ENCODE measurements at places on chromosomes 5 and 9. TPM values are rescaled to one million over a fixed set of nuclear protein-coding genes. Genes with fewer than 3 reads are reported as not detected.
A peak's percentile ranks its signal among the peaks of the same experiment; 100 is the strongest.

FBLL1 gene
- 2.4 TPM for total RNA-seq

GRCh38 chr5:128172102-128172501 is 88.5 kb downstream of the SLC12A2 start:
- no peaks in the 10 kb centered on the region for H3K27me3 ChIP-seq
- no peak overlapping the region for H3K4me3 ChIP-seq
- H3K27ac ChIP-seq, result no peak overlapping the region
- peaks cover 9% of the 10 kb centered on the region for H3K4me1 ChIP-seq
- peaks cover 7% of the 10 kb centered on the region for H3K36me3 ChIP-seq
- DNase-seq, result no peak

DNA sequence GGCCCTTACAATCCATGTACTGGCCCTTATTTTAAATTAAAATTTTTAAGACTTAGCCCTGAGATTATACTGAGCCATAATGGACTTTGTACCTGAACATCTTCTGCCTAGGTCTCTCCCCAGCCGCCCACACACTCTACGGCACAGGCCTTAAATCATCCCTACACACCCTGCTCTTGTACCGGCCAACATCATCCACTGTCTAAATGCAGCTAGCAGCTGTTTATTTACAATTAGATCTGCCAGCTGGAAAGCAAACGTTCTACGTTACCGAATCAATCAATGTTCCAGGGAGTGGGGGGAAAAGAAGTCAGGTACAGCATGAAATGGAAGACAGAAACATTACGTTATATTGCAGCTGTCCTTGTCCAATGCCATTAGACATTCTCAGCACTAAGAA is 88.4 kb upstream of the GRAMD2B start:
- H3K27me3 ChIP-seq, result no peaks in the 10 kb centered on the region
- H3K36me3 ChIP-seq, result no peaks in the 10 kb centered on the region
- H3K4me1 ChIP-seq, result peaks cover 22% of the 10 kb centered on the region

- H3K4me3 ChIP-seq, result no peak overlapping the region
- H3K27me3 ChIP-seq, result peaks cover 51% of the 10 kb centered on the region
- no peaks in the 10 kb centered on the region for H3K36me3 ChIP-seq
Observed at GRCh38 chr5:148459669-148460068, 75.9 kb downstream of the FBXO38 start.

ABO gene
- total RNA-seq, result not detected

- no peaks in the 10 kb centered on the region for H3K27me3 ChIP-seq
- no peak overlapping the region for H3K27ac ChIP-seq
- DNase-seq, result no peak
- no peak overlapping the region for H3K4me3 ChIP-seq
Observed at GRCh38 chr5:82613891-82614290, 335.7 kb upstream of the RPS23 start.

DNA sequence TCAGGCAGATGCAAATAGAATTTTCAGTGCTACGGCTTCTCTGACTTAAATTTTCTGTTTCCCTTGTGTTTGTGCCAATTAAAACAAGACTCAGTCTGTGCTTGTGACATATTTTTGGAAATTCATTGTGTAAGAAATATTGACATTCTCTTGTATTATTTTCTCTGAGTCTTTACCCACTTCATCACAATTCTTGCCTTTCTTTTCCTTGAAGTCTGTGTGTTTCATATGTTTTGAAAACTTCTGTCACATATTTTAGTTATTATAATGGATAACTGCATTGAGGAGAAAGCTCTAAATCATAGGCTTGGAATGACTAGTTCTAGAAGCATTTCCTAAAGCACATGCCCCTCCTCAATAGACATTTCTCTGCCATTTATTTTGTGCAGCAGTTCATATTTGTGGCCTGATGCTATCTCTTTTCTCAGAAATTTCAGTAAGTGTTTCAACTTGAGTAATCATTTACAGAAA is 206.6 kb downstream of the PALM2AKAP2 start:
- no peaks in the 10 kb centered on the region for H3K27me3 ChIP-seq
- H3K27ac ChIP-seq, result peak overlapping the region; percentile 97
- DNase-seq, result no peak
- H3K36me3 ChIP-seq, result peaks cover 8% of the 10 kb centered on the region
- H3K4me1 ChIP-seq, result peaks cover 50% of the 10 kb centered on the region

PRPF4 gene
- 18.2 TPM for total RNA-seq

CNTNAP3 gene
- 20.0 TPM for total RNA-seq

- H3K36me3 ChIP-seq, result no peaks in the 10 kb centered on the region
- DNase-seq, result no peak
- H3K27me3 ChIP-seq, result peaks cover 2% of the 10 kb centered on the region
- no peak overlapping the region for H3K27ac ChIP-seq
- H3K4me3 ChIP-seq, result no peak overlapping the region
- no peaks in the 10 kb centered on the region for H3K4me1 ChIP-seq
Observed at GRCh38 chr9:103898550-103898949, 195.6 kb upstream of the SMC2 start.

NR5A1 gene
- total RNA-seq, result not detected

- H3K27ac ChIP-seq, result no peak overlapping the region
- peaks cover 6% of the 10 kb centered on the region for H3K27me3 ChIP-seq
- H3K36me3 ChIP-seq, result no peaks in the 10 kb centered on the region
- no peak for DNase-seq
- H3K4me3 ChIP-seq, result no peak overlapping the region
Observed at GRCh38 chr9:104553261-104553660, 15.7 kb upstream of the OR13C8 start.

- H3K4me1 ChIP-seq, result peaks cover 15% of the 10 kb centered on the region
- no peaks in the 10 kb centered on the region for H3K27me3 ChIP-seq
- no peak overlapping the region for H3K27ac ChIP-seq
- peak; percentile 70 for DNase-seq
- H3K36me3 ChIP-seq, result no peaks in the 10 kb centered on the region
Observed at GRCh38 chr5:170638051-170638450, 134.2 kb downstream of the KCNIP1 start.

DNA sequence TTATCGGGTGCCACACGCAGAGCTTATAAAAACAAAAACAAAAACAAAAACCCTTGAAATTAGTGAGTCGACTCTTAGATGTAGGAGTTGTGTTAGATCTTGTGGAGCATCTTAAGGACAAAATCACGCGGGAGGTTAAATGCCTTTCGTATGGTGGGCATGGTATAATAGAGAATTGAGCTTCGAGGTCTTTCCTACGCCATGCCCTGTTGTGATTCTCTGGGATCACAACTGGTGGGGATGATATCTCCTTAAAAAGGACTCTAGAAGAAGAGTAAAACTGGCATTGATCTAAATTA is 773 bp upstream of the ELL2 start:
- no peaks in the 10 kb centered on the region for H3K36me3 ChIP-seq
- no peaks in the 10 kb centered on the region for H3K27me3 ChIP-seq
- peak overlapping the region; percentile 84 for H3K4me3 ChIP-seq
- peaks cover 39% of the 10 kb centered on the region for H3K4me1 ChIP-seq
- no peak for DNase-seq
- peak overlapping the region; percentile 97 for H3K27ac ChIP-seq

DNA sequence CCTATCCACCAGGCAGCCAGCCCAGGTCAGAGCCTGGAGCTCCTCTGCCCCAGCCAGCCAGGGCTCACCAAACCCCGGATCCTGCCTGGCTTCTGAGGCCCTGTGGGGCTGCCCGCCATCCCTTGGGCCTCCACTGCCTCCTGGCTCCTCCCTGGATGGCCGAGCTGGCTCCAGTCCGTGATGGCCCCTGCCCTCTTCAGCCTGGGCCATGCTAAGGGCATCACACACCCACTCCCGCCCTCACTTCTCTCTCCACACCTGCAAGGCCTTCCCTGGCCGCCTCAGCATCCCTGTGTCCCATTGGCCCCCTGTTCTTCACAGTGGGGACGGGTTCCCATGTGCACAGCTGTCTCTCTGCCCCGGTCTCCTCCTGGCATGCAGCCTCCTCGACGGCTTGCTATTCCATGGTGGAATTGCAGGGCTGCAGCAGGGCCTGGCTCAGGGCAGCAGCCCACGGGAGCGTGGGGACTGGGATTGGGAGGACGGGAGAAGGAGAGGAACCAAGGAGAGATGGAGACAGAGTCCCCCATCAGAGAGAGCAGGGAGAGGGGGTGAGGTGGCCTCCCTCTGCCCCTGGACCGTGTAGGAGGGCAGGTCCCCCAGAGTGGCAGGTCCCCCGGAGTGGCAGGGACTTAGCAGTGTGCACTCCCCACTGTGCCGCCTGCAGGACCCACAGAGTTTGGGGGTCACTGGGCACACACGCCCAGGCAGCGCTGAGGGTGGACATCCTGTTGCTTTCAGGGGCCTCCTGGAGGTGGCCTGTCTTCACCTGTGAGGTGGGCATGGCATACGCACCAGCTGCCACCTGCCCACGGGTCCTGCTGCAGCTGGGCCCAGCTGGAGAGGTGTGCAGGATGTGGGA is 16.7 kb upstream of the RNU6ATAC start:
- peaks cover 16% of the 10 kb centered on the region for H3K4me1 ChIP-seq
- H3K27ac ChIP-seq, result no peak overlapping the region
- H3K27me3 ChIP-seq, result peaks cover 3% of the 10 kb centered on the region
- H3K4me3 ChIP-seq, result no peak overlapping the region
- DNase-seq, result peak; percentile 76

TAF11L5 gene
- total RNA-seq, result not detected

DNA sequence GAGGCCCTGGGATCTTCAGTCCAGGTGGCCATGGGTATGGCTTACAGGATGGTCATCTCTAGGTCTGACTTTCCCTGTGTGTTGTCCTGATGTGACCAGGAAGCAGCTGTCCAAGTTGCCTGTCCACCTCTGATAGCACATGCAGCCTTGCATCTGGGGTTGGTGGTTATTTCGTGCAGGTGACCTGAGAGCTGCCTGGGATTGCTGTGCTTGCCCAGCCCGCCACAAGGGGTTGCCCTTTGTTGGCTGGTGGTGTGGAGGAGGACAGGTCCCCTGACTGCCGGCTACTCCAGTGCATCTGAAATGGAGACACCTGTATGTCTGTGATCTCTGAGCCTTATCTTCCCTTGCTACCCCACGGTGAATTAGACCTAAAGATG is 212.6 kb downstream of the ARHGAP26 start:
- no peaks in the 10 kb centered on the region for H3K27me3 ChIP-seq
- H3K4me3 ChIP-seq, result no peak overlapping the region
- DNase-seq, result no peak
- peaks cover 36% of the 10 kb centered on the region for H3K4me1 ChIP-seq
- H3K36me3 ChIP-seq, result peaks cover 4% of the 10 kb centered on the region
- H3K27ac ChIP-seq, result no peak overlapping the region

NOXA1 gene
- 0.97 TPM for total RNA-seq

DNA sequence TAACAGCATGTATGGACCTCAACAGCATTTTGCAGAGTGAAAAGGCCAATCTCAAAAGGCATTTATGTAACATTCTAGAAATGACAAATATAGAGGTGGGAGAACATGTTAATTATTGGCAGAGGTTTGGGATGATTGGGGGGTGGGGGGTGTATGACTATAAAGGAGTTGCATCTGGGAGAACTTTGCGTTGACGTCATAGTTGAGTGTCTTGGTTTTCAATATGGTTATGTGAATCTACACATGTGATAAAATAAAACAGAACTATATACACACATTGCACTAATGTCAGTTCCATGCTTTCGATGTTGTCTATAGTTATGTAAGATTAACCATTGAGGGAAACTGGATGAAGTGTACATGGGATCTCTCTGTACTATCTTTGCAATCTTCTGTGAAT is 139.1 kb downstream of the SV2C start:
- no peak overlapping the region for H3K4me3 ChIP-seq
- no peaks in the 10 kb centered on the region for H3K4me1 ChIP-seq
- no peak overlapping the region for H3K27ac ChIP-seq
- no peaks in the 10 kb centered on the region for H3K36me3 ChIP-seq
- no peak for DNase-seq
